ENCODE measurements at places on chromosomes 11 and 22.
A peak's percentile ranks its signal among the peaks of the same experiment; 100 is the strongest.

- no peak for DNase-seq
These were observed 1.5 kb downstream of the GALNT18 start for GRCh38 chr11:11620173-11620920.

DNA sequence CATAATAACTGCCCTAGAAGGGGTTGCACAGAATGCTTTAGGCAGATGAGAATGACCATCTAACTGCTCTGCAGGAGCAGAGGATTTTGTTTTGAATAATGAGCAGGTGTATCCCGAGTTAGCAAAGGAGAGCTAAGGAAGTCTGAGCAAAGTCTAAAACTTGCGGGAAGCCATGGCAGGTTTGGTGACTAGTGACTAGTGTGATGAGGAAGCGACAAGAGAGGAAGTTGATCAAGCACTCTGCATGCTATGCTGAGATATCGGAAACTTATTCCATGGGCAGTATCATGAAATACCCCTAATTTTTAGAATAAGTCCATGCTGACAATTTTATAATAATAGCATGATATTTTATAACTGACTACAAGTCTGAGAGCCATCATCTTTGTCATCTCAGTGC lies 12.9 kb downstream of the OLFML1 start:
- DNase-seq, result no peak

DNA sequence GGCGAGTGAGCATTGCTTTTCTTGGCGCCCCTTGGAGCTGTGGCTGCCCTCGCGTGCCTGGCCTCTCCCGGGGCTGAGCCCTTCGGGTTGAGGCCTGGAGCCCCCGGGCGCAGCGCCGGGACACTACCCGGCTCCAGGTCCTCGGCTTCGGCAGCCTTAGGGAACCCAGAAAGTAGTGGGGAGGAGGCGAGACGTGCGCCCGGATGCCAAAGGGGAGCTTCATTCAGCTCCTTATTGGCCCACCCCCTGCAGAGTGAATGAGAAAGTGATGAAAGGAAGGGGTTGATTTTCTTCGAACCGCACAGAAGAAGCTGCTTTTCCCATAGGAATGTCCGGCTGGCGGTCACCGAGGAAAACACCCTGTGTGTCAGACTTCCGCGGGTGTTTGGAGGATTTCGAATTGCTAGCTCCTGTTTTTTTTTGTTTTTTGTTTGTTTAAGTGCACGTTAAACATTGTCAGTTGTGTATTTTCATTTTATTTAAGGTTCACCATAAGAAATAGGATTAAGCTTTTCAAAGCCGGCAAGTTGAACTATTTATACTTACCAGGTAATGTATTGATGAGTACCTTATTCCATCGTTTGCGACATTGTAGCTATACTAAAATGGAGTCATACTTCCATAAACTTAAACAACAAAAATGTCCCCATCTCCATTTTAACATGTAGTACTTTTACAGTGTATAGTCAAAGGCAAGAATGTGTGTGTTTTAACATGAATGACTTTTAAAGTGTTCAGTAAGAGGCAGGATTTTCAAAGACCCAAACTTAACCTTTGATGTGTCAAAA lies 841 bp upstream of the EIF4G2 start:
- DNase-seq, result peak; percentile 32

- no peak for DNase-seq
These were observed 1.3 kb downstream of the EIF3M start for GRCh38 chr11:32584921-32585320.

DNA sequence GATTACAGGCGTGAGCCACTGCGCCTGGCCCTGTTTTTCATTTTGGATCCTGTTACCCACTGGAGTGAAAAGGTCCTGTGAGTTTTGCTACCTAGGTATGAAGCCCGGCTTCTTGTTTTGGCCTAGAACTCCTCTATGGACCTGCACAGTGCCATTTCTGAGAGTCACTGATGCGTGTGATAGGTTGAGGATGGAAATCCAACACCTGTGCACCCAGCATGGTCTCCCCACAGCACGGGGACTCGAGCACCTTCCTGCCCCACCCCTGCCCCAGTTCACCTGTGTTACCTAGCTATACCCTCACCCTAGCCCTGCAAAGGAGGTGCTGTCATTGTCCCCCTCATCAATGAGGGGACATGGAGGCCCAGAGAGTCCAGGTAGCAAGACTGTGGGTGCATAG lies 5.1 kb downstream of the FBLN1 start:
- no peak for DNase-seq

DNA sequence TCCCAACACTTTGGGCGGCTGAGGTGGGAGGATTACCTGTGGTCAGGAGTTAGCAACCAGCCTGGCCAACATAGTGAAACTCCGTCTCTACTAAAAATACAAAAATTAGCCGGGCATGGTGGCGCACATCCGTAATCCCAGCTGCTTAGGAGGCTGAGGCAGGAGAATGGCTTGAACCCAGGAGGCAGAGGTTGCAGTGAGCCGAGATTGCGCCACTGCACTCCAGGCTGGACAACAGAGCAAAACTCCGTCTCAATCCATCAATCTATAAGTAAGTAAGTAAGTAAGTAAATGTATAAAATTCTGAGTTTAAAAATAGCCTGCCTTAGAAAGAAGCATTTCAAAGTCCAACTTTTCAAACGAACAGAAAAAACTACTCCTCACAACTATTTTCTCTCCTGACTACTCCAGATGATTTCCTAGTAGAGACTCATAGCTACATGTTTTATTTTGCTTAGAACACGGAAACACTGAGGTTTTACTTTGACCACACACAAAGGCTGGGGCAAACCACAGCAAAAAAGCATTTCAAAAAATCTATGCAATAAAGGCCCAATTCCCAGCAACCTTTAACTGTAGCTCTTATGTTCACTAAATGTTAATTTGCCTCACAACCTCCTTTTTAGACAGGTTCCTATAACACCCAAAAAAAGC lies 16.3 kb downstream of the SPTY2D1 start:
- DNase-seq, result peak; percentile 73

DNA sequence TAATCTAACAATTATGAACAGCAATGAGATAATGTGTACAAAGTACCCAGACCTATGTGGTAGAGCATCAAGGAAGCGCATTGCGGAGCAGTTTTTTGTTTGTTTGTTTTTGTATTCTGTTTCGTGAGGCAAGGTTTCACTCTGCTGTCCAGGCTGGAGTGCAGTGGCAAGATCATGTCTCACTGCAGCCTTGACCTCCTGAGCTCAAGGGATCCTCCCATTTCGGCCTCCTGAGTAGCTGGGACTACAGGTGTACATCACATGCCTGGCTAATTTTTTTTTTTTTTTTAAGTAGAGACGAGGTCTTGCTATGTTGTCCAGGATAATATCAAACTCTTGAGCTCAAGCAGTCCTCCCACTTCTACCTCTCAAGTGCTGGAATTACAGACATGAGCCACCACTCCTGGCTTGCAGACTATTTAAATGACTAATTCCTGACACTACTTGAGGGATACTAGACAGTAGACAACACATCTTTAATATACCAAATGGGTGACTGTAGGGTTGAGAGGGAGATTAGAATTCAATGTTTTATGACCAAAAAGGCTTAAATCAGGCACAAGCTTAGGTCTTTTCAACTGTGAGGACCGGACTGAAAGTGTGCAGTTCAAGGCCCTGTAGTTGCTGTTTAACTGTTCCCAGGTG lies 12.7 kb downstream of the OR51B4 start:
- no peak for DNase-seq

DNA sequence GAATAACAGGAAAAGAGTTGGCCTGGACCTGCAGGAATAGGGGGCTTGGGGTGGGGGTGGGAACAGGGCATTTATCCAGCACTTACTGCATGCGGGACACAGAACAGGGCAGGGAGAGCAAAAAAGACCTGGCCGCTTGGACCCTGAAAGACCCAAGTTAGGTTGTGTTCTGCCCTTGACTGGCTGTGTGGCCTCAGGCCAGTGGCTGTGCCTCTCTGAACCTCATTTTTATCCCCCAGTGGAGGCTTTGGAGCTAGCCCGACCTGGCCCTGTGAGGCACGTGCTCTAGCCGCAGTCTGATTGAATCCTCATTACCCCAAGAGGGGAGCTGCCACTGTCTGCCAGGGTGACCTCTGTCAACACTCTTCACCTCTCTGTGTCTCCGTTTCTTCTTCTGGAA lies 68.7 kb downstream of the MN1 start:
- no peak for DNase-seq

GRCh38 chr11:45411228-45411946 lies 125.2 kb upstream of the SYT13 start:
- no peak for DNase-seq

DNA sequence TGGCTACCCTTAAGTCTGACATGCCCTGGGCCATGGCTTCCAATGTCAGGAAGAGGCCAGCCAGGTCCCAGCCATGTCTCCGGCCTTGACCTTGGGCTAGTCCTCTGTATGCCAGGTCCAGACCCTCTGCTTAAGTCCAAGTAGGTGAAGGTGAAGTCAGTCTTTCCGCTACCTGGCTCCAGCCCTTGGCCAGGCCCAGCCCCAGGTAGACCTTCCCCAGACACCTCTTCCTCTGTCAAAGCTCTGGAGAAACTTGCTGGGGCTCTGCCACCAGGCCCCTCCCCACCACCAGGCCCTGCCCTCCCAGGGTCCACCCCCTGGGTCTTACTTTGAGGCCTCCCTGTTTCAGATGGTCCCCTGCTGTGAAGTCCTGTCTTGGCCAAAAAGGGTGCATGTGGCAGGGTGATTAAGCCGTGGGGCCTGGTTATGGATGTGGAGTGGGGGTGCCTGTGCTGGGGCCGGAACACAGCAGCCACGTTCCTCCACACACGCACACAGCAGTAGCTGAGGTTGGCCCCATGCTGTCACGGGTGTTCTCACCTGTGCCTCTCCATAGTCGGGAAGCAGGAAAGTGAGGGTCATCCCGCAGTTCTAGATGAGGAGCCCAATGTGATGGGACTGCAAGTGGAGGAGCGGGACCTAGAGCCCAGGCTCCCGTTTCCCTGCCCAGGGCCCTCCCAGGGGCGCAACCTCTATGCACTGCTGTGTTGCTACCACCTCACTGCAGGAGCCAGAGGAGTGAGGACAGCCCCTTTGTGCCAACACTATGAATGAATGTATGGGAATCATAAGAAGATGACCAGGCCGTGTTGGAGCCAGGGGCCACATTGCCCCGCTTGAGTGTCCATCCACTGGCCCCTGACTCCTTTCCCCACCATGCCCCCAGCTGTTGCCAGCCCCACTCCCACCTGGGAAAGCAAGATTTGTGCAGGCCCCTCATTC lies 72.2 kb downstream of the LINC01488 start:
- no peak for DNase-seq

DNA sequence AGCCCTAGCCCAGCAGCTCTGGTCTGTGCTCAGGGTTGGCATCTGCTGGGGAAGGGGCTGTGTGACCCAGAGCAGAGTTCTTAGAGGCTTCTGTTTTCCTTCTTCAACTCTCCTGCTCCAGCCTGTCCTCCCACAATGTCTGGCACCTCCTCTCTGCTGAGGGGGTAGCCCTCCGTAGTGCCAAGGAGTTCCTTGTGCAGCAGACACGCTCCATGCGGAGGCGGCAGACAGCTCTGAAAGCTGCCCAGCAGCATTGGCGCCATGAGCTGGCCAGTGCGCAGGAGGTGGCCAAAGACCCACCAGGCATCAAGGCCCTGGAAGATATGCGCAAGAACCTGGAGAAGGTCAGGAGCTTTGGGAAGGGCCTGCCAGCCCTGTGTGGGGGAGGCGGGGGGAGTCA lies 69.3 kb downstream of the CEP164 start:
- DNase-seq, result no peak

DNA sequence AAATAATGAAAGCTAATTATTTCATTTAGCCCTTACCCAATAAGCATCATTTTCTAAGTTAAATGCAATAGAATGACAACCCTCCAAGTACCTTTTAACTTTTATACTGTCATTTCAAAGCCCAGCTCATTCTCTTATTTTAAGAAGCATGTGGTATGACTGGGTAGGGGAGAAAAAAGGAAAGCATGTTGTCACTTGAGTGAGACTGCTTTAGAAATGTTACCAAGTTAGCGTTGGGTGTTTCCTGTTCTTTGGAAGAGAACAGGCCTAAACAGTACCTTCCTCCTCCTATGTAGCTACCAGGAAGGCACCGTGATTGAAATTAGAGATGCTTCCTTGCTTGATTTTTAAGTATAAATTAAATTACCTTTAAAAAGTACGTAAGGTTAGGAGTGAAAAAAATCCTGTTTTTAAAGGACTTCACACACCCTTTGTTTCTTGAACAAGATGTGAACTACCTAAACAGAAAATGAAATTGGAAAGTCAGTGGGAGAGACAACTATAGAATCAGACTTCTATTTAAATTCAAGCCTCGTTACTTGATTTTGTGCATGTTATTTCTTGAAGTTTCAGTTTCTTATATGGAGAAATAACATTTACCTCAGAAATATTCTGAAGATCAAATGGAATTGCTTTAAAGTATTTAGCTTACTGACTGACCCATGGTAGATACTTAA lies 741 bp upstream of the CNTF start:
- no peak for DNase-seq

- DNase-seq, result no peak
These were observed 161.6 kb upstream of the SYN3 start for GRCh38 chr22:33219648-33220384.

GRCh38 chr11:14424096-14424495 lies 65.1 kb upstream of the RRAS2 start:
- no peak for DNase-seq

DNA sequence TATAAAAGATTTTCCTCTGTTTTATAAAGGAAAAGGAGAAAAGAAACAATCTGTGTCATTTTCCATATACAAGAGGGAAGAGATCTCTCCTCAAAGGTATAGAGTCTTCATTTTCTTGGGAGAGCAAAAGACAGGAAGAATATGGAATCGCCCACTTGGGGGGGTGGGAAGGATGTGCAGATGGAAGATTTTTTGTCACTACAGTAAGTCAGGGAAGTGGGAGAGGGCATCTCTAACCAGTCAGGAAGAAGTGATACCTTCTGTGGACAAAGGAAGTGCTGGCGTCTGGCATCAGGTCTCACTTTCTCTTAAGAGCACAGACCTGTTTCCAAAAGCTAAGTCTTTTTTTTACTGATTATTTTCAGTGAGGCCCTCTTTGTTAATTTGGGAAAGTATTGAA lies 1.4 kb downstream of the PRR14L start:
- DNase-seq, result no peak

- DNase-seq, result no peak
These were observed 4.0 kb downstream of the P4HA3 start for GRCh38 chr11:74307434-74307833.

DNA sequence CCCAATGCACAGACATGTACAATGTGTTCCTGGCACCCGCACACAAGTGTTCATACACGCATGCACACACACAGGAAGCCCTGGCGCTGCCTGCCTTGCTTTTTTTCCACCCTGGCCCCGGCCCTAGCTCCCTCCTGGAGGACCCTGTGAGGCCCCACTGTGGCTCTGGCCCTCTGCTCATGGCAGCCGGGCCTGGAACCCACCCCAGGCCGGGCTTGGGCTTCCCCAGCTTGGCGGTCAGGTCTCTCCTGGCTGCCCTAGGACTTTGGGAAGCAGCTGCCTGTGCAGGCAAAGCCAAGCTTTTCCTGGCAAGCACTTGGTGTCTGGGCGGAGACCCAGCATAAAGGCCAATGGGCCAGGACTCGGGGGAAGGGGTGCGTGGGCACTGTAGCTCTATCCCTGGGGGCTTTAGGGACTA lies 30.5 kb downstream of the CD82 start:
- no peak for DNase-seq

GRCh38 chr11:69828276-69828970 lies 9.2 kb upstream of the FGF3 start:
- DNase-seq, result no peak

All from CD4-positive, alpha-beta T cell treated with Interleukin-15 for 4 hours (primary cell).